Pons (tissue), 1 donor: ENCODE measurements at places on chromosomes 12 and 14.
A peak's percentile ranks its signal among the peaks of the same experiment; 100 is the strongest.

GRCh38 chr12:46487567-46488131 is 115.1 kb upstream of the SLC38A2 start:
- peak; percentile 69 for DNase-seq

- no peak for DNase-seq
Measured at GRCh38 chr12:93200291-93200917, 177.3 kb upstream of the NUDT4 start.

DNA sequence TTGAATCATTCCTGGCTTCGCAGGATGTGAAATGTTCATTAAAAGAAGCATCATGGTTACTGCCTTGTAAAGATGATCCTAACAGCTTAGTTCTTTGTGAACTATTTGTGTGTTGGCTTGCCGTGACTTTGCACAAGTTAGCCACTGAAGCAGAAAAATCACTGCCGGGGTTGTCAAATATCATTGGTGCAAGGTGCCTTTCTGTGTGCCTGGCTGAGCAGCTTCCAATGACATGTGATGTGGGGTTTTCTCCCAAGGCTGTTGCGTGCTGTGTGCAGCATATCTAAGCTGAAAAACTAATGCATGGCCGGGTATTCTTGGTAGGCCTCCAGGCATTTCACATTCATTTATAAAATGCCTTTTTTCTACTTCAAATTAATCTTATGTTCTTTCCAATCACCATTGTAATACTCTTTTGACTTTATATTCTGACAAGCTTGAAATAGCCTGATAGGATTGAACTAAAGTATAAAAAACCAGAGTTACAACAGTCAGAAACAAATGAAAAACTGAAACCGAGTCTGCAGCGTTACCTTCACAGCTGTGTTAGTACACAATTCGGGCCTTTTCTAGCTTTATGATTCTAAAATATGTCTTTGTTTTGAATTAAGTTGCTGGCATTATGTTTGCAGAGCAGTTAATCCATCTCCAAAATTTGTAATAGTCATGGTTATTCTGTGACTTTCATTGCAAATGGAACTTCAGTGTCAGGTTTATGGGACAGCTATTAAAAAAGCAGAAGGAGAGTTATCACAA is 222.1 kb downstream of the SYT1 start:
- DNase-seq, result no peak

- peak; percentile 66 for DNase-seq
Measured at GRCh38 chr14:89618330-89618708, 201.3 kb upstream of the FOXN3 start.

GRCh38 chr14:92693998-92694795 is 54.2 kb downstream of the LGMN start:
- DNase-seq, result no peak

DNA sequence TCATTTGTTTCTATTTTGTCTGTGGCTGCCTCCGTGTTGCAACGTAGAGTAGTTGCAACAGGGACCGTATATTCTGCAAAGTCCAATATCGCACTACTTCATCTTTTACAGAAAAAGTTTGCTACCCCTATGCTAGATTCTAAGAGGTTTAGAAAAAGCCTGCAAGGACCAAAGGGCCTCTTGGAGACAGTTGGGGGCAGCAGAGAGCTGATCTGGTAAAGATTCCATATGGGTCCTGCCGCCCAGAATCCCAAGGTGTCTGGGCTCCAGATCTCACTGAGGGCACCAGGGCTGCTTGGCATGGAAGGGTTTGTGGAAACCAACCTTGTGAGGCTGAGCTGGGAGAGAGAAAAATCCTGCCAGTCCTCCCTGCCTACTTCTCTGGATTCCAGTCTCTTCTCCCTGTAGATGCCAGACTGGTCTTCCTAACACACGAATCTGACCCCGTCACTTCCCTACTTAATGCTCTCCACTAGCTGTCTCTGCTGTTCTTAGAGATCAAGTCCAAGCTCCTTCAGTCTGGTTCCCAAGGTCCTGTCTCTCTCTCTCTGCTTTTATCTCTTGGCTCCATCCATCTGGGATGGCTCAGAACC is 74.6 kb downstream of the GLRX5 start:
- DNase-seq, result peak; percentile 6
